ENCODE measurements at places on chromosomes 11 and 22.

- no peak for DNase-seq
Observed at GRCh38 chr11:96019810-96020747, 96.2 kb upstream of the MTMR2 start.

DNA sequence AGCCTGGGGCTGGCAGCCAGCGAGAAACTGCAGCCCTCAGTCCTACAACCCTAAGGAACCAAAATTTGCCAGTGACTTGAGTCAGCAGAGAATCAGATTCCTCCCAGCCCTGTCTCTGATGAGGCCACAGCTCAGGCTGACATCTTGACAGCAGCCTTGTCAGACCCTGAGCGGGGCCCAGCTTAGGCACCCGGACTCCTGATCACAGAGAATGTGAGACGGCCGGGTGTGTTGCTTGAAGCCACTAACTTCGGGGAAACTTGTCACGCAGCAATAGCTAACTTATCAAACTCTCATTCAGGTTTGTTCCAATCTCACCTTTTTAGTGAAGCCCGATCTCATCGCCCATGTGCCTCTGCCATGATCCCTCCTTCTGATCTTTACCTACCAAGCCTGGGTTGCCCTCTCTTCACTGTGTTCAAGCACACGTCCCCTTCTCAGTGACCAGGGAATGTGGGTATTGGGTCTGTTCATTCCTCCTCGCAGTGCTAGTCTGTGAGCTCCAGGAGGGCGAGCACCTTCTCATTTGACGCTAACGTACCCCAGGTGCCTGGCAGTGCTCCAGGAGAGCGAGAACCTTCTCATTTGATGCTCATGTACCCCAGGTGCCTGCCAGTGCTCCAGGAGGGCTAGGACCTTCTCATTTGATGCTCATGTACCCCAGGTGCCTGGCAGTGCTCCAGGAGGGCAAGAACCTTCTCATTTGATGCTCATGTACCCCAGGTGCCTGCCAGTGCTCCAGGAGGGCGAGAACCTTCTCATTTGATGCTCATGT, 280.7 kb downstream of the BRD1 start:
- DNase-seq, result no peak

DNA sequence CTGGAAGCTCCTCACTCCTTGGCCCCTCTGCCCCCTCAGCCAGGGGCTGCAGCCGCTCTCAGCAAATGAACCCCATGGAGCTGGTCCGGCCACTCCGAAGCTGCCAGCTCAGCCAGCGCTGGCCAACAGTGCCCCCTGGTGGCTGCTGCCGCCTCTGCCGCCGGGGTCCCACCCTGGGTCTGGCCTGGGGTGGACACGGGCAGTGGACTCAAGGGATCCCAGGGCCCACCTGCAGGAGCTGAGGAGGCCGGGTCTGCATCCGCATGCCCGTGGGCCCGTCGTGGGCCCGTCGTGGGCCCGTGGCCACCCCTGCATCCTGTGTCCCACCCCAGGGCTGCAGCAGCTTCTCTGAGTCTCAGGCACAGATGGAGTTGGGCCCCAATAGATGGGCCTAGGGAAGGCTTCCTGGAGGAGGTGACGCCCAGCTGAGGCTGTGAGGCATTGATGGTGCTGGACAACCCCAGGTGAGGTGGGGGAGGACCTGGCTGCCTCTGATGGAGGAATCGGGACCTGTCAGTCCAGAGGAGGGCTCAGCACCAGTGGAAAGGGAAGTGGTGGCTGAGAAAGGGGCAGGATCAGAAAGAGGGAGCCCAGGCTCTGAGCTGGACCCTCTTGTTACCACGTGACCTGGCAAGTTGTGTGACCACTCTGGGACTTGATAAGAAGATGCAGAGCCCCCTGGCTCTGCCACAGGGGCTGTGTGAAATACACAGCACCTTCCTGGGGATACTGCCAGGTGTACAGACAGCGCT, 522.3 kb downstream of the BRD1 start:
- no peak for DNase-seq

- no peak for DNase-seq
Observed at GRCh38 chr11:10414659-10415058, 40.4 kb upstream of the AMPD3 start.

GRCh38 chr11:61918938-61919704, 1.8 kb upstream of the RAB3IL1 start:
- no peak for DNase-seq

DNA sequence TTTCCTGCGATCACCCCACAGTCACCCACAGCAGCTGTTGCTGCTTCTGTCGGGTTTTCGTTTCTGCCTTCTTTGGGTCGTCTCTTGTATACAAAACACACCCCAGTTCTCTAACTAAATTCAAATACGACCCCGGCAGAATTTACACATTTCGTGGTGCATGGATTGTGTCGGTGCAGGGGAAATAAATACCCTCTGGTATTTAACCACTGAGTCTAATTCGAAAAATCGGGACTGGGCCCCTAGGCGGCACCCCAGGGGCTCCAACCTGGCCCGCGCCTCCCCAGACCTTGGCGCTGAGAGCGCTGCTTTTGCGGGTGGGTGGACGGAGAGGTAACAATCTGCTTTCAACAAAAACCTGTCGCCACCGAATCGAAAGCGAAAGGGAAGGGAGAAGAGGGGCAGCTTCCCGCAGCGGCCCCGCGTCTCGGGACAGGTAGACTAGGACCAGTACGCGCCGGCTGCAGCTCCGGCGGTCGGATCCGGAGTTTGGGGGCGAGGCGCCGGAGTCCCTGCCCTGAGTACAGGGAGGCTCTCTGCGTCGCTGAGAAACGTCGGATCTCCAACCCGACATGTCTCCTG, 4.4 kb downstream of the ALX4 start:
- no peak for DNase-seq

- no peak for DNase-seq
Observed at GRCh38 chr11:39036021-39036420, 2423.4 kb downstream of the LRRC4C start.

- DNase-seq, result no peak
Observed at GRCh38 chr11:105132716-105133511, 6.7 kb downstream of the CARD18 start.

DNA sequence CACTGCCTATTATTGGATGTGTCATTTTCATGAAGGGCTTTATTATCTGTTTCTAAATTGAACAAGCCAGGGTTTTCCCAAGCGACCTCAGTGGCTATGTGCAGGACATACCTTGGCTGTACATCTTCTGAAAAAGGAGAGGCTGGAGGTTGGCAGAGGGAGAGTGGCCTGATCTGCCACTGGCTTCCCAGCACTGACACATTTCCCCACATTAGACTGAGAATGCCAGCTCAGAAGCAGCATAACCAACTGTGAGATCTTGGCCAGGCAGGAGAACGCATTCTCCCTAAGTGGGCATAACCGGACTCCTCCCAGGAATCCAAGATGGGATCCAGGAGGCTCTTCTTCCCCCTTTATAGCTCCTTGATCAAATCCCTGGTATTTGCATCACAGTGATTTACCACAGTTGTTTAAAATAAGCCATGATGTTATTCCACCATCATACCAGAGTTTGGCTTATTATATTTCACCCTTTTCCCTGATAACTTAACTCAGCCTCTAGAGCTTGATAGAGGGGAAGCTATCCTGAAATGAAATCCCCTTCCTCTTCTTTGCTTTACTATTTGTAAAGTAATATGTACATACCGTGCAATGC, 33.8 kb downstream of the AMOTL1 start:
- no peak for DNase-seq

- DNase-seq, result no peak
Observed at GRCh38 chr11:45933131-45933831, 10.8 kb downstream of the LARGE2 start.

- no peak for DNase-seq
Observed at GRCh38 chr11:55714982-55715888, 53.2 kb downstream of the OR4C6 start.

GRCh38 chr11:65058012-65058411, 341 bp downstream of the NAALADL1 start:
- DNase-seq, result no peak

DNA sequence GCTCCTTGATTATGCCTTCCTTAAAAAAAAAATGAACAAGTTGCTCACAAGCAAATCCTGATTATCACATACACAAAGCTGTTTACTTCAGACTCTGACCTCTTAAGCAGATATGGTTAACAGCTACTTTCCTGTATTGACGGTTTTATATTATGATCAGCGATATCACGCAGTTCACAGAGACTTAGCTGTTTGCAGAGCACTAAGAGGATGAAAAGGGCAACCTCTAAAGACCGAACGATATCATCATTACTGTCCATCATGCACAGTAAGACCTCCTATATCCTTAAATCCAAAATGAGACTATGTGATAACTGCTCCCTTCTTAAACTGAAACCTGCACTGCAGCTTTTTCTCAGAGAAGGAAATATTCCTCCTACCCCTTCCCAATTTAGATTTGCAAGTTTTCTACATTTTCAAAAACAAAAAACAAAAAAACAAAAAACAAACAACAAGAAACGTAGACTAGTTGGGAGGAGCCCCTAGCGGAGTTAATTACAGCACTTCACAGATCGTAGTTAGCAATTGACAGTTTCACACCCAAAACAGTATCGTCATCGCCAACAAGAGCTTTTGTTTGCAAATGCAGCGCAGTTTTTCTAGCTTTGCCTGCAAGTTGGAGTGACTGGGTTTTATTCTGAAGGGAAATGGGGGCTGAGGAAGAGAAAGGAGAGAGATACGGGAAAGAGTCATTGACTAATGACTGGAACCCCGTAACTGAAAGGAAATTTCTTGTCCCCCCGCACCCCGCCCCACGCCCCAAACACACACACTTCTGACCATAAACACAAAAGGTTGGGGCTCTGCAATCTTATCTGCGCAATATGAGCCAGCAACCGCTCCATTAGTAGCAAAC, 1.2 kb downstream of the DDX6 start:
- no peak for DNase-seq

GRCh38 chr22:33883561-33883960, 36.7 kb downstream of the LARGE1 start:
- no peak for DNase-seq

DNA sequence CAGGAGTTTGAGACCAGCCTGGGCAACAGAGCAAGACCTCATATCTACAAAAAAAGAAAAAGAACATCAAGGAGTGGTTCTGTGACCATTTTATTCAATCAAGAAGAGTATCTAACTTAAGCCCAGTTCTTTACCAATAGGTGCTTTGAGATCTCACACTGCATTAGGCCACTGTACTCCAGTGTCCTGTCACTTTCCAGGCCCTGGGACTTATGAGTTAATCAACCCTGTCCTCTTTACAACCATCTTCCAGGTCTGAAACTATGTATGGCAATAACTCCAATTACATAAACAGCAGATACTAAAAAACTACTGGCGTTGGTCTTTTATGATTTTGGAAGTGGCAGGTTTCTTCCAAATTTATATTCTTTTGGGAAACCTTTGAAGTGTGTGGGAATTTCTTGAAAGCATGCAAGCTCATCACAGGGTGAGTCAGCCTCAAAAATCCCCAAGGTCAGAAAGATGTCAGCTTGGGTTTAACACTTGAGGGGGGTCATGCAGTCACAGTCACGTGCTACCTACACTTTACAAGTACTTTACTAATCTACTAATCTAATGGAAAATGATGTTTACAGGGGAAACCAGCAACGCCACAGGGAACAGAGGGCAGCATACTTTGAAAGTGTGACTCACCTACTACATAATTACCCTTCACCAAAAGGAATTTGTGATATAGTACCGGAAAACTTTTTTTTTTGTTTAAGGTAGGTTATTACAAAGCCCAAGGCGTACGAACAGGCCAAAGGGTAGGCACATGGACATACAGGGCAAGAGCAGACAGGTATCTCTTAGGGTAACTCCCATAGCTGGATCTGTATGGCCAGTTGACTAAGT, 15.6 kb downstream of the PISD start:
- no peak for DNase-seq

- no peak for DNase-seq
Observed at GRCh38 chr22:34829485-34829884, 236.5 kb upstream of the ISX start.

- no peak for DNase-seq
Observed at GRCh38 chr11:78941226-78941851, 366.7 kb upstream of the NARS2 start.

- DNase-seq, result no peak
Observed at GRCh38 chr22:43240614-43241013, 53.7 kb upstream of the TTLL12 start.

DNA sequence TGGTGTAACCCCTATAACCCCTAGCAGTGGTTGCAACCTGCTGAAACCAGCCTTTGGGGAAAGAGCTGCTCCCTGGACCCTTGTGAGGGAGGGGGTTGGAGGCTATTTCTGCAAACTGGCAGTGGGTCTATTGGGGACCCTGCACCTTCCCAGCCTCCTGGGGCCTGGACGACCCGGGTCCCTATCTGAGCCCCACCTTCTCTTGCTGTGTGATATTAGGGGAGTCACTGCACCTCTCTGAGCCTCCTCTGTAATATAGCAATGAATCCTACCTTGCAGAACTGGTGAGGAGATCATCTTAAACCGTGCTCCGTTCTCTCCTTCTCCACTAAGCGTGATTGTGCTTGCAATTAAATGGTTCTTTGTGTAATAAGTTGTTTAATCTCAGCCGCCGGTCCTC, 24.0 kb upstream of the MPPED1 start:
- DNase-seq, result no peak

- no peak for DNase-seq
Observed at GRCh38 chr11:117099696-117100095, 1.5 kb upstream of the SIK3 start.

- no peak for DNase-seq
Observed at GRCh38 chr11:6249770-6250555, 9.7 kb upstream of the CCKBR start.

DNA sequence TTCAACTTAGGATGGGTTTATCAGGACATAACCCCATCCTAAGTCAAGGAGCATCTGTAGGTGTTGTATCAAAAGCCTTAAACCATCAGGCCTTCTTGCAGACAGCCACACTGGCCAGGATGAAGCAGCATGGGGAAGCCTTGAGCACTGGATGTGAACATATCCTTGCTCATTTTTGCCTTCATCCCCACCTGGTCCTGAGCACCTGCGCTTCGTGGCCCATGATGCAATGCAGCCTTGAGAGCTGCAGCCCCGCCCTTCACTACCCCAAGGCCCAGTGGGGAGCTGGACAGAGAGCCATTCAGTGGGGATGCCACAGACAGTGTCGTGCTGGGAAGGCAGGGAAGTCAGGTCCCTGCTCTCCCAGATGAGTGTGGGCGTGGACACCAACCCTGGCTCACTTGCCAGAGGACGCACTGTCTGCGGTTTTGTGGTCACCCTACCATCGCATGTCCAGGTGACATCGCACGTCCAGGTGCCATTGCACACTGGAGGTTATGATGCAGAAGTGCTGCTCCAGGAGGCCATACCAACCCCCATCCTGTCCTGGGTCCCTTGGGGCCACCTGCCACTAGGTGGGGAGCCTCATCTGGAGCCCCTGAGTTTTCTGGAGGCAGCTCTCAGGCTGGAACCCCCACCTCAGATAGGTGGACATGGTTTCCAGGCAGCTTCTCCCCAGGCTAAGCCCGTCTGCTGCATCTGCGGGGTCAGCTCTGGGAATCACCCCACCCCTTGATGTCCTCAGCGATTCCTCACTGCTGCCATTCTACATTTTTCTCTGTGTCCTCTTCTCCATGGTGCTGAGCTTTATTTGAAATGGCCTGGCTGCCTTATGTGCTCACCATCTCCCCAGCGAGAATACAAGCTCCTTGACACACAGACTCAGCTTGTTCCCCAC, 14.4 kb downstream of the GNAZ start:
- DNase-seq, result no peak

GRCh38 chr11:8369592-8370205, 106.0 kb upstream of the LMO1 start:
- no peak for DNase-seq
